ENCODE measurements at places on chromosomes 7 and 10.

- no peaks in the 10 kb centered on the region for H3K4me1 ChIP-seq
- H3K27ac ChIP-seq, result no peak overlapping the region
- DNase-seq, result no peak
- no peaks in the 10 kb centered on the region for H3K36me3 ChIP-seq
These were observed 98.0 kb downstream of the TMEM26 start for GRCh38 chr10:61355211-61355610.

- no peak overlapping the region for H3K27ac ChIP-seq
- H3K36me3 ChIP-seq, result no peaks in the 10 kb centered on the region
- H3K4me1 ChIP-seq, result no peaks in the 10 kb centered on the region
- H3K4me3 ChIP-seq, result no peak overlapping the region
- no peaks in the 10 kb centered on the region for H3K27me3 ChIP-seq
- no peak for DNase-seq
These were observed 176.7 kb downstream of the SFMBT2 start for GRCh38 chr10:7234109-7234508.

- no peak for DNase-seq
- no peaks in the 10 kb centered on the region for H3K4me1 ChIP-seq
- no peak overlapping the region for H3K27ac ChIP-seq
These were observed 22.2 kb upstream of the PARP12 start for GRCh38 chr7:140084972-140085371.

DNA sequence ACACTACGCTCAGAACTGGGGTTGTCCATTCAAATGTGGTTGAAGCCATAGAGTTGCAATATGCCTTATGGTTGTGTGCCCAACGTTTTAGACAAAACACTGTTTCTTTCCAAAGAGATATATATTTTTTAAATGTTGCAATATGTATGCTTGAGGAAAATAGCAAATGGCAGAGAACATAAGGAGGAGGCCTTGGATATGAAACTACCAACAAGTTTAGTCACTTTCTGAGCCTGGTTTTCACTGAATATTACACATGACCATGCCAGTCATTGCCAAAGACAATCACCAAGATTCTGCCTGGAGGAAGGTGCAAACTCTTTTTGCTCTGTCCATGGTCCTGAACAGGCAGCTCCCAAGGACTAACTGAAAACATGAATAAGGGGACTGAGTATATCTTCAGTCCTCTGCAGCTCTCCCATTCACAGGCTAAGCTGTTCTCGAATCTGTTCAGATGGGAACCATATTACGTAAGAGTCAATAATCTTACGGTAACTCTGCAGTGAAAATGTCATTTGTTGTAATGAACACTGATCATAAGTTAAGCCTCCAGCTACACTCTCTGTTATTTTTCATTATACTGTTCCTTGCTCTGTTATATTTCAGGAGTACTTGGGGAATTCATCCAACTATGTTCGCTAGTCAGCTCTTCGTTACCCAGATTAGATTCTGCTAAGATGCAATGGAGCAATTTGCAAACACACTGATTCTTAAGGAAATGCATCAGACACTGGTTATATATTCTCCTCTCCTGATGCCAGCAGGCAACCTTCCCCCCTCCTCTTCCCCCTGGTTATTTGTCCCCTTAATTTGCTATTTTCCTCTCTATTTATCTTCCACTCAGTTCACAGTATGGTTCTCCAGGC, 90.7 kb upstream of the C1QL3 start:
- H3K27me3 ChIP-seq, result no peaks in the 10 kb centered on the region
- no peak for DNase-seq
- H3K4me3 ChIP-seq, result no peak overlapping the region
- H3K4me1 ChIP-seq, result no peaks in the 10 kb centered on the region

- DNase-seq, result no peak
- H3K4me1 ChIP-seq, result no peaks in the 10 kb centered on the region
- H3K27me3 ChIP-seq, result no peaks in the 10 kb centered on the region
- no peaks in the 10 kb centered on the region for H3K36me3 ChIP-seq
- no peak overlapping the region for H3K4me3 ChIP-seq
- no peak overlapping the region for H3K27ac ChIP-seq
These were observed 206.8 kb upstream of the LYZL1 start for GRCh38 chr10:29081951-29082685.

GRCh38 chr7:19362099-19362498, 216.9 kb upstream of the FERD3L start:
- H3K27ac ChIP-seq, result no peak overlapping the region
- DNase-seq, result no peak
- H3K27me3 ChIP-seq, result no peaks in the 10 kb centered on the region
- no peak overlapping the region for H3K4me3 ChIP-seq
- H3K36me3 ChIP-seq, result no peaks in the 10 kb centered on the region
- H3K4me1 ChIP-seq, result no peaks in the 10 kb centered on the region

DNA sequence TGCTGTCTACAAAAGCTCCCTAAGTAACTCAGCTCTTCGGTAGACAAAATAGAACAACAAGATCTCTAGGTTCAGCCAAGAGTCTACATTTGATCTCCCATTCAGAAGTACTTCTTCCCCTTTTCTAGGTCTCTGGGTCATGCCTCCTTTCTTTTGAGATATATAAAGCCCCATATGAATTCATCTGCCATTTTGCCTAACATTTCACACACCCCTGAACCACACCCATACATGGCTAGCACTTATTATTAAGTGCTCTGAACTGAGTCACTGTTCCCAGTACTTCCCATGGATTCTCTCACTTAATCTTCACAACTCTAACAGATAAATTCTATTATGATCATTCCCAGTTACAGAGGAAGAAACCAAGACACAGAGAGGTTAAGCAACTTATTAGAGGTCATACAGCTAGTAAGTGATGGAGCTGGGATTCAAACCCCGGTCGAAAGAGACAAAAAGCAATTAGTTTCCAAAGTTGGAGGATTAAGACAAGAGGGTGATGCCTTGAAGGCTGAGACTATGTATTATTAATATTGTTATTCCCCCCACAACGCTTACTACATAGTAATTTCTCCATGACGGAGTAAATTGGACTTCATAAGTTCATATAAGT, 17.3 kb downstream of the MYOF start:
- peaks cover 13% of the 10 kb centered on the region for H3K36me3 ChIP-seq
- no peak overlapping the region for H3K4me3 ChIP-seq
- H3K27ac ChIP-seq, result peak overlapping the region; percentile 93
- no peaks in the 10 kb centered on the region for H3K27me3 ChIP-seq

GRCh38 chr10:17599089-17599488, 18.1 kb downstream of the HACD1 start:
- no peak overlapping the region for H3K4me3 ChIP-seq
- H3K4me1 ChIP-seq, result no peaks in the 10 kb centered on the region
- no peaks in the 10 kb centered on the region for H3K27me3 ChIP-seq
- DNase-seq, result no peak

DNA sequence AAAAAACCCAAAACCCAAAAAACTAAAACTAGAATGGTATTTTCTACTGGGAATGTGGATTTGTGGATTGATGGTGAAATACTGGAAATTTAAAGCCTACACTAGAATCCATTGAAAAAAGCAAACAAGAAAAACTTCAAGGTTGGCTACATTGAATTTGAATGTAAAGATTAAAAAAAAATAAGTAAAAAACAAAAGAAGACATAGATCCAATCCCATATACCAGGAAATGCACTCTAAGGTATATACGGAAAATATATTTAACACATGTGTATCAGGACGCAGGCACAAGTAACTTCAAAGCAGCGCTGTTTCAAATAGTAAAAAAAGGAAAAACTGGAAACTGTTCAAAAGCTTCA, 754 bp upstream of the BBS9 start:
- peaks cover 34% of the 10 kb centered on the region for H3K4me1 ChIP-seq
- peak overlapping the region; percentile 44 for H3K4me3 ChIP-seq
- H3K36me3 ChIP-seq, result no peaks in the 10 kb centered on the region

DNA sequence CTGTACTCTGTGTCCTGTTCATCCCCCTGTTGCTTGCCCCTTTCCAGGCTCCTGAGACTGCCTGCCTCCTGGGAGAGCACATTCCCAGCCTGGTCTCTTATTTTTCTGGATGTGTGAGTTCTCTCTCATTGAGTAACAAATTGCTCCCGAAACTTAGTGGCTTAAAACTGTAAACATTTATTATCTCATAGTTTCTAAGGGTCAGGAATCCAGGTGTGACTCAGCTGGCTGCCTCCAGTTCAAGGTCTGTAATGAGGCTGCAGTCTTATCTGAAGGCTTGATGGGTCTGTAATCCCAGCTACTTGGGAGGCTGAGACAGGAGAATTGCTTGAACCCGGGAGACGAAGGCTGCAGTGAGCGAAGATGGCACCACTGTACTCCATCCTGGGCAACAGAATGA, 53.6 kb upstream of the PRR15 start:
- H3K4me1 ChIP-seq, result no peaks in the 10 kb centered on the region
- DNase-seq, result no peak
- H3K27me3 ChIP-seq, result no peaks in the 10 kb centered on the region
- H3K36me3 ChIP-seq, result no peaks in the 10 kb centered on the region

DNA sequence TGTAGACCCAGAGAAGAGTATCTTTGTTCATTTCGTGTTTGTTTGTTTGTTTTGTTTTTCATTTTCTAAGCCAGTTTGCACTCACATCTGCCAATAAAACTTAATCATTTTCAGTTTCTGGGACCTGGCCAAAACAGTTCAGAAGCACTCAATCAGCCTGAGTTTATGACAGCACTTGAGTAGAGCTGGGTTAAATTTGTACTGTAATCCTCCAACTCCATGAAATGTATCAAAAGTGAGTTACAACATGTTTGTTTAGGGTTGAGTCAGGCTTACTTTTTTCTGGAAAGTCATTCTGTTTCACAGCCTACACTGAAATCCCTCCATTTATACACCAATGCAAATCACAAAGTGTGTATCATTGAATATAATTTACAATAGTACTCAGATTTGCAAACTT, 91.9 kb downstream of the ZWINT start:
- H3K27ac ChIP-seq, result no peak overlapping the region
- H3K4me3 ChIP-seq, result no peak overlapping the region
- DNase-seq, result no peak
- no peaks in the 10 kb centered on the region for H3K27me3 ChIP-seq

DNA sequence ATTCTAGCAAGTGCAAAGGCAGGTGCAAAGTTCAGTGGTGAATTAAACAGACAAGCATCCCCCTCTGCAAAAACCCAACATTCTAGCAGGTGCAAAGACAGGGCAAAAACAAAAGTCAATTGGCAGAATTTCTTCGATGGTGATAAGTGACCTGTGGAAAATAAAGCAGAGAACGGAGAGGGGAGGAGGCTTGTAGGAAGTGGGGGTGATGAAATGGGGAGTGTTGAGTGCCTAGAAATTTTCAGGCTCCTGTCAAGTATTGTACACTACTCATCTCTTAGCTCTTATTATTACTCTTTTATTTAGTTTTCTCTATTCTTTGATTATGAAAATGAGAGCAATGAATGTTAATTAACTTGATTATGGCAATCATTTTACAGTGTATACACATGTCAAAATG, 2.4 kb upstream of the CD36 start:
- DNase-seq, result no peak
- H3K27me3 ChIP-seq, result no peaks in the 10 kb centered on the region
- no peaks in the 10 kb centered on the region for H3K4me1 ChIP-seq
- no peak overlapping the region for H3K27ac ChIP-seq
- H3K4me3 ChIP-seq, result no peak overlapping the region
- H3K36me3 ChIP-seq, result no peaks in the 10 kb centered on the region

GRCh38 chr7:40885503-40885902, 750.7 kb downstream of the SUGCT start:
- no peaks in the 10 kb centered on the region for H3K4me1 ChIP-seq
- no peak overlapping the region for H3K27ac ChIP-seq
- DNase-seq, result no peak
- no peaks in the 10 kb centered on the region for H3K27me3 ChIP-seq
- H3K4me3 ChIP-seq, result no peak overlapping the region

DNA sequence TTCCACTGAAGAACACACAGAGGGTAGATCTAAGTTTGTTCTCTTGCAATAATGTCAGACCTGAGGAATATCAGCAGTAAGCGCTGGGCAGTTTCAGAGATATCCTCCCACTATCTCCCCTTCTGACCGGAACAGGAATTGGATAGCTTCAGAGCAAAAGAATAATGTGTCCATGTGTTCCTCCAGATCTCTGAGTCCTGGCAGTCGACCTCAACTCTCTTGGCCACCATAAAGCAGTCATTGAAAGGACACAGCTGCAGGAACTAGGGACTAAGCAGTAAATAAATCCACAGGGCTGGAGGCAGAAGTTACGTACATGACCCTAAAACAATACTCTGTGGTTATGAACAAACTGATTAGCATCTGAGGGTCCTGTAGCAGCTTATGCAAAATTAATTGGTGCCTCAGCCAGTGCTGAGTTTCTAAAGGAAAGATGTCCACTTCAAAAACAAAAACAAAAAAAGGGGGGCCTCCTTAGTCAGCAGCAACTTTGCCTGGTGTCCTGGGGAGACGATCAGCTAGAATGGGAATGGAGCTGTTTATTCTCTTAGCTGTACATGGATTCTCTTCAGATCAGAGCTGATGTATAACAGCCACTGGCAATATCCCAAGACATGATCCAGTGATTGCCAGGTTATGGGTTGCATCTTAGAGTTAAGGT, 6.4 kb upstream of the PRTFDC1 start:
- H3K27ac ChIP-seq, result peak overlapping the region; percentile 76
- peaks cover 48% of the 10 kb centered on the region for H3K4me1 ChIP-seq

GRCh38 chr7:138616085-138616484, 85.1 kb downstream of the SVOPL start:
- H3K4me3 ChIP-seq, result no peak overlapping the region
- DNase-seq, result no peak
- no peaks in the 10 kb centered on the region for H3K4me1 ChIP-seq
- no peak overlapping the region for H3K27ac ChIP-seq

- no peaks in the 10 kb centered on the region for H3K27me3 ChIP-seq
- DNase-seq, result no peak
- peaks cover 33% of the 10 kb centered on the region for H3K4me1 ChIP-seq
- peak overlapping the region; percentile 64 for H3K27ac ChIP-seq
- no peak overlapping the region for H3K4me3 ChIP-seq
These were observed 13.0 kb downstream of the OR9A2 start for GRCh38 chr7:143013893-143014292.

DNA sequence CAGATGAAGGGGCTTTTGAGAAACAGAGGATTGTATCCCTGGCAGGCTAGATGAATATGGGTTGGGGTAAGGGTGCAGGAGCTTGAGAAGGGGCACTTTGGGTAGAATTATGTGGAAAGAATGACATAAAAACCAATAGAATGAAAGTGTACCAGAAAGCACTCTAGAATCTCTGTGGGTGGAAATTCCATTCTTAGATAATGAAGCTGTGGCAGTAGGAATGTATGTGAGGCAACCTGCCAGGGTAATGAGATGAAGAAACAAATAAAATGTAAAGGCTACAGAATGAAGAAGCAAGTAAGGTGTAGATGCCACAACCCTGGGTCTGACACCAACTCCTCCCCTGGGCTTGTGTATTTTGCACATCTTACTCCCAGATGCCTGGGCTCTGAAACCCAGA, 16.8 kb downstream of the NOBOX start:
- H3K4me3 ChIP-seq, result no peak overlapping the region
- H3K27me3 ChIP-seq, result no peaks in the 10 kb centered on the region
- H3K27ac ChIP-seq, result no peak overlapping the region
- no peak for DNase-seq
- no peaks in the 10 kb centered on the region for H3K36me3 ChIP-seq

- DNase-seq, result no peak
- no peaks in the 10 kb centered on the region for H3K27me3 ChIP-seq
- H3K27ac ChIP-seq, result no peak overlapping the region
- H3K4me3 ChIP-seq, result no peak overlapping the region
- H3K4me1 ChIP-seq, result peaks cover 23% of the 10 kb centered on the region
These were observed 40.4 kb downstream of the PHTF2 start for GRCh38 chr7:77838929-77839491.

All from esophagus squamous epithelium (tissue), 5 donors.